Stimulated activated CD4-positive, alpha-beta T cell treated with anti-CD3 and anti-CD28 coated beads, Interleukin-15, amount 100 ng/mL, for 48 hours (primary cell): ENCODE measurements at places on chromosomes 2 and 18.
A peak's percentile ranks its signal among the peaks of the same experiment; 100 is the strongest.

GRCh38 chr2:20411361-20411894, 35.4 kb upstream of the RHOB start:
- peak; percentile 65 for DNase-seq

- DNase-seq = no peak
These were observed 348.7 kb upstream of the GALNT5 start for GRCh38 chr2:156908825-156909224.

DNA sequence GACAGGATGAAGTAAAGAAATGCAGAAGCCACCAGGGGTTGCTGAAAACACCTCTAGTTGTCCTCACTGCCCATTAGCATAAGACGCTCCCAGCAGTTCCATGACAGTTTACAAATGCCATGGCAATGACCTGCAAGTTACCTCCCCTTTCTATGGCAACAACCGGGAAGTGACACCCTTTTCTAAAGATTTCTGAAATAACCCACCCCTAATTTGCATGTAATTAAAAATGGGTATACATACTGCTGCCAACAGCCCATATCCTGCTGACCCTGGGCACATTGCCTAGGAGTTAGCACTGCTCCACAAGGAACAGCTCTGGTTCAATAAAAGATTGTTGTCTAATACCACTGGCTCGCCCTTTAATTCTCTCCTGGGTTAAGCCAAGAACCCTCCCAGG, 178.3 kb upstream of the LRATD1 start:
- no peak for DNase-seq

GRCh38 chr2:221958224-221958623, 340.6 kb downstream of the PAX3 start:
- no peak for DNase-seq

- no peak for DNase-seq
These were observed 190.0 kb downstream of the EN1 start for GRCh38 chr2:118657466-118657865.

DNA sequence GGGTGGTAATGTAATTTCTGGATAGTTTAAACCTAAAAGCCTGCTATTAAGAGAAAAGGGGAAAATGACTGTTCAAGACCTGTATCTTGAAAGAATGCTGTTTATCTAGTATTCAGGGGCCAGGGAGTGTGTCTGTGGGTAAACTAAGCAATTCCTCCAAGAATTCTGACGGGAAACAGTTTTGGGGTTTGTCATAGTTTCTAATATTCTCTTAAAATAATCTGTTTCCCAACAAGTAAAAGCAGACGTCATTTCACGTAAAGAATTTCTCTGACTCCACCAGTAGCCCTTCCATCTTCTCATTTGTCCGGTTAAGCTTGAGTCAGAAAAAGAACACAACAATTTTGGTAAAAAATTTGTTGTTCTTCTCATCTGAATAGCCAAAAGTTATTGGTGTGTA, 232.1 kb upstream of the EPAS1 start:
- no peak for DNase-seq

GRCh38 chr2:108491848-108492247, 42.4 kb upstream of the LIMS1 start:
- DNase-seq = no peak

GRCh38 chr2:65539633-65540032, 107.2 kb upstream of the SPRED2 start:
- no peak for DNase-seq

DNA sequence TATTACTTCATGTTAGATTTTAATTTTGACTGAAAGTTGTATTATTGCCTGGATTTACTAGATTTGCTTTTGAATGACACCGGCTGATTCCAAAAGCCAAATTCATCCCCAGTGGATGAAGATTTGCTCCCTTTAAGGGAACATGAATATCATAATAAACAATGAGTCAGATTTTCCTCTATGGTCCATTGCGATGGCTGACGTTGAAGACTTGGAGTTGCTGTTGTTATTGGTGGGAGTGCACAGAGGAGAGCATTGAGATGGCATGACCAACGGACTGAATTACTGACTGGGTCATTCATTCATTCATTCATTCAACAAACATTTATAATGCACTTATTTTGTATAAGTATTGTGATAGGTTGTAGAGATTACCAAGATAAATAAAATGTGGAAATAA, 33.4 kb upstream of the LYPD1 start:
- no peak for DNase-seq

DNA sequence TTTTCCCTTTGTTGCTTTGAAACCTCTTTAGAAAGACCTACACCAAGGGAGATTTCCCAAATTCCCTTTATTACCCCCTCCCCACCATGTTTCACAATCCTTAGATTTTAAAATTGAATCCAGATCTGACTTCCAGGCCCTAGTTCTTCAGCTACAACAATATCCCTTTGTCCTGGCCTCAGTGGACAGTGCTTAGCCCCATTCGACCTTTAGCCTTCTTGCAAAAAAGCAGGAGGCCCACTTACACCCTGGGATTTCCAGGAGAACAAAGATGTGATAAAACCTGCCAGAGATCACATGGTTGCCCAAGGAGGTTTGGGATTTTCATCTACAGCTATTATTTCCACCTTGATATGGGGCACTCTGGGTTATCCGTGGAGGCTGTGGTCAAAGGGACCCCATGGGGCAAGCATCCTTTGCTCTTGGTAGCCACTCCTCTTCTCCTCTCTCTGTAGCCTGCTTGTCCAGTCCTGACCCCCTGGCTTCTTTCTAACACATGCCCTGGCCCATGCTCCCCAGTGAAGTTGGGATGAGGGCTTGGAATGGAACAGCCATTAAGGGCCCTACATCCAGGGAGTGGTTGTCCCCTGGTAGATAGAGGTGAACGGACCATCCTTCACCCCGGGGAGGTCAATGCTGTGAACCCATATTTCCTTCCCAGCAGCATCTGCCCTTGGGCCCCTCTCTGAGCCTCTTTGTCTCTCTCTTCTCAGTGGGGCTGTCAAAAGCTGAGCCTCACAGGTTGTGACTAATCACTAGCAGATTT, 267.4 kb downstream of the DYSF start:
- no peak for DNase-seq

DNA sequence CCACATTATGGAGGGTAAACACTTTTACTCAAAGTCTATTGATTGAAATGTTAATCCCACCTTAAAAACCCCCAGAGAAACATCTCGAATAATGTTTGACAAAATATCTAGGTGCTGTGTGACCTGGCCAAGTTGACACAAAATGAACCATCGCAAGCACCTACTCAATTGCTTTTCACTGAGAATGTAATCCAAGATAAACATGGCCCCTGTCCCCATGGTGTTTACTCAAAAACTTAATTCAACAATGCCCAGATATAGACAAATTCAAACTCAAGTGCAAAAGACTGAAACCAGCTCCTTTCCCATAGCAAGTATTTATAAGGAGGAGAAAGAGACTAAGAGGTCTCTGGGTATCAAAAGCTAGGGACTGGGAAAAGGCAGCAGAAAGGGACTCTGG, 15.0 kb upstream of the ACMSD start:
- DNase-seq = no peak

GRCh38 chr2:212730994-212731393, 192.4 kb upstream of the ERBB4 start:
- no peak for DNase-seq

- no peak for DNase-seq
These were observed 69.3 kb downstream of the SIGLEC15 start for GRCh38 chr18:45894818-45895217.

- no peak for DNase-seq
These were observed 102.6 kb downstream of the PLB1 start for GRCh38 chr2:28598484-28598883.

DNA sequence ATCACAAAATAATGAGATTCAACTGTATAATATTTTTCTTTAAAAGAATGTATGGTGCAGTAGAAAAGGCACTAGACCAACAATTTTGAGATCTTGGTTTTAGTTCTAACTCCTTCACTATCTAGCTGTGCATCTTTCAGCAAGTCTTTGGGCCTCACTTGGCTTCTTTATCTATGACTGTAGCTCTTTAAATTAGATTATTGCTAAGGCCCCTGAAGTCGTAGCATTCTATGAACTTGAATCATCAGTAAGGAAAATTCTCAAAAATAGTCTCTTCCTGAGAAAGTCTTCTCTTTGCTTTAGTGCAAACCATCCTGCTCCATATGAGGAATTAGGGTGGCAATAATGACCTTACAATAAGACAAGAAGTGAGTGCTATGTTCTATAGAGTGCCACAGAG, 140.4 kb downstream of the FTCDNL1 start:
- no peak for DNase-seq

DNA sequence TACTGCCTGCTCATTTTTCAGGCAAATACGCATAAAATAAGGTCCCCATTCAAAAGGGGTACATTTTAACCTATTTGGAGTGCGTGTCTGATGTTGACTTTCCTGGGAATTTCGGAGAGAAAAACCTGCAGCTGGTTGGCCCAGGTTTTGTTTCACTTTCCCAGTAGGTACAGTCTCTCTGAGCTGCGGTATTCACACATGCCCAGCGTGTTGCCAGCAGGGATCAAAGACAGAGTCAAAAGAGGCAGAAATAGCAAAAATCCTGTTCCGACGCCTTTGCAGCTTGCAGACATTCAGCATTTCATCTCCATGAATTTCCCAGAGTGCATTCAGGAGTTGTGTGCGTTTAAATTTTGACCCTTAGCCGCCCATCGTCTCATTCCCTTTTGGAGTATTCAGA, 855.4 kb upstream of the CELF4 start:
- no peak for DNase-seq

DNA sequence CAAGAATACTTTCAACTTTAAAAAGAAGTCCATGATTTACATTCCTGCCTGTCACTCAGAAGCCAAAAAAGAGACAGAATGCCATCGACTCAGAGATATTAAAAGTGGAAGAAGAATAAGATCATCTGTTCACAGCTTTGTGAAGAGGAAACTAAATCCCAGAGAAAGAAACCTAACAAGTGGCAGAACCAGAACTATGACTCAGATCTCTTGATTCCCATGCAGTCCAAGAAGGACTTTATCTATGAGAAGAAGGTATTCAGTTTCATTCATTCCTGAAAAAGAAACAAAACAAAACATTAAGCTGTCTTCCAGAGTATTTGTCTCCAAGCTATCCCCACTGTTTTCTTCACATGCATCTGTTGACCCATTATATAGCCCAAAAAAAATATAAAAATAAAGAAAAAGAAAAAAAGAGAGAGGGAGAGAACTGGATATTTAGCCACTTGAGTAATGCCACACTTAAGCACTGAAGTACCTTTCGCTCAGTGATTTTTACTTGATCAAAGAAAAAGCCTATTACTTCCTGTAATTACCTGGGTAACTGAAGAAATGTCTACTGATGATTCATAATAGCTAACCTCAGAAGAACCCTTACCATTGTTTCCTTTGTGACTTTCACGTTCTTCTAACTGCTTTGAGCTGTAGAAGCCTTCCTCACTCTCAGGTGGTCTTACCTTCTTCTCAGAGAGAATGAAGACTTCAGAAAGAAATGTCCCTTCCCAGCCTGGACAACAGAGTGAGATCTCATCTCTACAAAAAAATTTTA, 17.7 kb upstream of the AKAIN1 start:
- DNase-seq = no peak

DNA sequence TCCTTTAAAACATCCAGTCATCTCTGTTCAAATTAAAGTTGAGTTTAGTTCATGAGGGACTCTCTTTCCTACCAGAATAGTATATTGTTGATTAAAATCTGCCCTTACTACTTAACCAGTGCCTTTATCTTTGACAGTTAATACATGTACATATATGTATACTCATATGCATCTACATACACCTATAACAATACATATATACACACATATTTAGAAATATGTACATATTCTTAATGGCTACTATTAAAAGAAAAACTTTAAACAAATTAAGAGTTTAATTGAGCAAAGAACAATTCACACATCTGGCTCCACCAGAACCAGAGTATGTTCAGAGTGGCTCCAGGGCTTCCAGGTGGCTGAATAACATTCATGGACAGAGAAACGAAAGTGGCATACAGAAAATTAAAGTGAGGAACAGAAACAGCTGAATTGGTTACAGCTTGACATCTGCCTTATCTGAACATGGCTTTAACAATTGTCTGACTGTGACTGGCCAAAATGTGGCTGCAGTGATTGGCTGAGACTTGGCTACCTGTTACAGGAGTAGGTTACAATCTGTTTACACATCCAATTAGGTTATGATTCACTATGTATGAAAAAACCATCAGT, 38.8 kb downstream of the ZNF519 start:
- DNase-seq = no peak

DNA sequence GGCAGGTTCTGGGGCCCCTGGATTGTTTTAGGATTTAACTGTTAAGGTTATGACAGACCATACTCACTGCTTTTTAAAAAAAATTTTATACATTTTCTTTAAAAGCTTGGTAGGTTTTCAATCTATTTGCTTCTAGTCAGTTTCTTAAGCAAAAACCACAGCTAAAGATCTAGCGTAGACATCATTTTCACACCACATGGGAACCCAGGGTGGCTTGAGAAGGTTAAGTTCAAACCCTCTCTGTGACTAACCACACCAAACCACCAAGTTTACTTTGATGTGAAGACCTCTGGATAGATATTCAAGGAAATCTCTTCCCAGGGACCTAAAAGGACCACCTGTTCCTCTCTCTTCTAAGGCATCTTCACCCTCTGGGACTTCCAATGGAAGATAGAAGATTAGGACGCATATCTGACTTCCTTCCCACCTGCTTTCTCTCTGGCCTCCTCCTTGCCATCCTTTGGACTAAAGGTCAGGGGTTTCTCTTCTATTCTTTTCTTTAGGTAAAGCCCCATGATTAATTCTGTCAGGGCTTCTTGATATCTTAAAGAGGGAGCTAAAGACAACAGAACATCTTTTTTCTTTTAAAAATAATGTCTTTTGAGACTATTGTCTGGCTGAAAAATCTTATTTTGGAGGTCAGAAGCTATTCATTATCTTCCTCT, 32.3 kb downstream of the FOSL2 start:
- DNase-seq = no peak

GRCh38 chr2:112483042-112483473, 1.1 kb downstream of the TTL start:
- DNase-seq = no peak

DNA sequence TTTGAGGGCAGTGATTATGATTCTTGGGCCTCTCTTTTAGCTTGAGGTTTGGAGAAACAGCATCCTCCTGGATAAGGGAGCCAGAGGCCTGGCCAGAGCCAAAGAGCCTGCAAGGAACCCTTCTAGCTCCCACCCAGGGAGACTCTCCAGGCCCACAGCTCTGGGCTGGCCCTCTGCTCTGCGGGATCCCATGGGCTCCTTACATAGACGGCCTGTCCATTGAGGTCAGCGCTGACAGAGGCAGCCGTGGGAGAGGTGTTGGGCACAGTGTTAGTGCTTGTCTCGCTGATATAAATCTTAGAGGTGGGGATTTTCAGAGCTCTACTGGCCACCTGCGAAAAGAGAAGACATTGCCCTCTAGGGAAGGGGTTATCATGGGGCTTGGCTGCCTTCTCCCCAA, 67.2 kb downstream of the XDH start:
- no peak for DNase-seq

- DNase-seq = no peak
These were observed 65.0 kb downstream of the MAPRE2 start for GRCh38 chr18:35106013-35106844.

DNA sequence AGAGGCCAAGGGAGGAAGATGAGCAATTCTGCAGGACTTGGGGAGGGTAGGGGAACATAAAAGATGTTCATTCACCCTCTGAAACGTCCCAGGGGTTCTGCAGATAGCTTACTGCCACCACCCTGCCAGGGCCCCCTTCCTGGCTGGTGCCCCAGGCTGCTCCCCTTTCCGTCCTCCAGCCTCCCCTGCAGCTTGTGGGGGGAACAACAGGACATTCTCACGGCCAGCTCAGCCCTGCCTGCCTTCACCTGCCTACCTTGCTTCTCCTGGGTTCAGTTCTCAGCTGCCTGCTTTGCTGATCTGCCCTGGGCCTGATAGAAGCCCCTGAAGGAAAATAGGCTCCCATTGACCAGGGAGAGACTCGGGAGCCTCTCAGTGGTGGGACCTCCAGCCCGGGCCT, 251.1 kb downstream of the CELF4 start:
- DNase-seq = no peak

GRCh38 chr2:68060652-68061051, 2.2 kb downstream of the C1D start:
- no peak for DNase-seq
